ENCODE measurements at places on chromosomes 11 and 22.

DNA sequence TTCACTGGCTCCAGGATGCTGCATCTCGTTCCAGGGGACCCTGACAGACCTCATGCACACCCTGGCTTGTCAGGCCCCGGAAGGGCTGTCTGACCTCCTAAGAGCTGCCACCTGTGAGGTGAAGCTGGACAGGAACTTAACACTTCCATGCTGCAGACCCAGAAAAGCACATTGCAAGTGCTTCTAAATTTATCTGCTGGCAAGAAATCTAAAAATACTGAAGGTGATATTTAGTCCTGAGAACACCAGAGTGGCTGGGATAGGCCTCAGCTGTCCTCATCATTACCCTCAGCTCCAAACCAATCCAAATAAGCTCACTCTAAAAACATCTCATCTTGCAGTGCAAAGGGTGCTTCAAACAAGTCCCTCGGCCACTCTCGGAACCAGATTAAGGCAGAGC is 46.7 kb downstream of the ABTB2 start:
- DNase-seq, result no peak

DNA sequence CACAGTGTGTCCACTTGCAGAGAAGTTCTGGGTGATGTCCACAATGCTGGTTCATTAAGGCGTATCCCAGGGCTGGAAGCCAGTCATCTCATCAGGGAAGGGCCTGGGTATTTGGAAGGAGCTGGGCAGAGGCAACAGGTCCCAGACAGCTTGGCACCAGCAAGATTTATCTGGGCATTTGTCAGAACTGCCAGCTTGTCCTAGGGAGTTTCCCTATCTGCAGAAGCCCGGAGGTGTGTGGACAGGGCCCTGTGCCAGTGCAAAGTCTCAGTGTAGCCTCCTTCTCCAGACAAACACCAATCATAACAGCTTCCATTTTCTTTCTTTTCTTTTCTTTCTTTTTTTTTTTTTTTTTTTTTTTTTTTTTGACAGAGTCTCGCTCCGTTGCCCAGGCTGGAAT is 125.3 kb upstream of the TIMP3 start:
- DNase-seq, result no peak

DNA sequence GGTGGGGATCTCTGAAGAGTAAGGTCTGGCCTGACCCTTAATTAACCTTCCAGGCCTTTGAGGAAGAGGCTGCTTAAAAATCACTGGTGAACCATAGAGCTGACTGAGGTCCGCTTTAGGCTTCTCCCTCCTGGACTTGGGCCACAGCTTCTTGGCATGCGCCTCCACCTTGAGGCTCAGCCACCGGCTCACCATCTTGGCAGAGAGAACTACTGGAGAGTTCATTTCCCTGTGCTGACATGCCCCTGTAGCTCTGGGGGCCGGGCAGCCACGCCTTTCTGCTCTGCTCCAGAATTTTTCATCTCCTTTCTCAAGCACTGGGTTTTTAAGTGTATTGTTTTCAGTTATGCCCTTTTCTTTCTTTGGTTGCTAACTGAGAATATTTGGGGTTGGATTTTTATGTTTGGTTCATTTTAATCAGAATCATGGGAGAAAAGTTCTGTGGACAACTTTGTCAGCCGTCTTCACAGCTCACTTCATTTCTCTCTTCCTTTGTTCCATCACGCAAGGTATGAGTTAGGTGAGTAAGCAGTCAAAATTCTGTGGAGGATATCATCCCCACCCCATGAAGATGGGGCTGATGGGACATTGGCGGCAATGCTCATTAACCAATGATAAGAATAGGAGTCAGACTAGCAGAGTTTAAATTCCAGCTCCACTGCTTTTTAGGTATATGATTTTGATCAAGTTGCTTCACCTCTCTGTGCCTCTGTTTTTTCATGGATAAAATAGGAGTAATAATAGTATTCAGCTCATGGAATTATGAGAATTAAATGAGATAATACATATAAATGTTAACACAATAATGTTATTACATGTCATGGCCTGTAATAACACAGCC is 103.9 kb downstream of the DBX1 start:
- no peak for DNase-seq

GRCh38 chr11:36333897-36334296 is 37.8 kb downstream of the PRR5L start:
- no peak for DNase-seq

- no peak for DNase-seq
Observed at GRCh38 chr11:75349521-75350116, 1.8 kb downstream of the ARRB1 start.

DNA sequence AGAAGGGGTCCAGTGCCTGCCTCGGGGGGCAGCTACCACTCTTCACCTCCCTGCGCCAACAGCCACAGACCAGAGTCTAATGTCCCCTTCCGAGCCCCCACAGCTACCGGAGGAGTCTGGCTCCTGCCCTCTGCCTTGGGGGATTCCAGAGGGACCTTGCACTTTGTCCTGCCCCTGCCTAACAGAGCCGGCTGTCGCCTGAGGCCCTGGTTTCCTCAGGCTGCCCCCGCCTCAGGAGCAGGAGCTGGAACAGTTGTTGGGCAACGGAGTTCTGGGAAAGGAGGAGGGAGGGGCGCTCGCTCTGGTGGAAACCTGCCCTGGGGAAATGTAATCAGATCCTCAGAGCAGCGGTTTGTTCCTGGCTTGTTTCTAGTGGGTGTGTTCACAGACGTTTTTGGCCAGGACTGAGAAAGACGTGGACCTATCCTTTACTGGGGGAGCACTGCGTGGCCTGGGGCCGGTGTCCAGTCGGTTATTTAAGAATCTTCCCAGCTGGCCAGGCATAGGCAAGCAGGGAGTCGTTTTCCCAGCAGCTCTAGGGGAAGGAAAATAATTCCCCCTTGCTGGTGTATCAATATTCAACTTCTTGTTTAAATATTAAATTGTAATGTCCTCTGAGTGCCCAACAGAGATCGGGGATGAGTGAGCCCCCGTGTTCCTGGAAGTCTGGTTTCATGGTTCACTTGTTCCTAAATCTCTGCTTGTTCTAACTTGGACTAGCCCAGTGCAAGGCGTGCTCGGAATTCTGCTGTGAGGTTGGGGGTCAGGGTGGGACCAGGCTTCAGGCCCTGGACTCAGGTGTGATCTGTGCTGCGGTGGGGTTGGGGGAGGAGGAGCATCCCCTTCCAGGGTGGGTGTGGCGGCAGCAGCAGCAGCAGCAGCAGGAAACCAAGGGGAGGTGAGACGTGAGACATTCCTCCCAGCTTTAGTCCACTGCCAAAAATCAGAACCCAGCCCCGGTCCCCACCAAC is 32.1 kb downstream of the A4GALT start:
- DNase-seq, result no peak

DNA sequence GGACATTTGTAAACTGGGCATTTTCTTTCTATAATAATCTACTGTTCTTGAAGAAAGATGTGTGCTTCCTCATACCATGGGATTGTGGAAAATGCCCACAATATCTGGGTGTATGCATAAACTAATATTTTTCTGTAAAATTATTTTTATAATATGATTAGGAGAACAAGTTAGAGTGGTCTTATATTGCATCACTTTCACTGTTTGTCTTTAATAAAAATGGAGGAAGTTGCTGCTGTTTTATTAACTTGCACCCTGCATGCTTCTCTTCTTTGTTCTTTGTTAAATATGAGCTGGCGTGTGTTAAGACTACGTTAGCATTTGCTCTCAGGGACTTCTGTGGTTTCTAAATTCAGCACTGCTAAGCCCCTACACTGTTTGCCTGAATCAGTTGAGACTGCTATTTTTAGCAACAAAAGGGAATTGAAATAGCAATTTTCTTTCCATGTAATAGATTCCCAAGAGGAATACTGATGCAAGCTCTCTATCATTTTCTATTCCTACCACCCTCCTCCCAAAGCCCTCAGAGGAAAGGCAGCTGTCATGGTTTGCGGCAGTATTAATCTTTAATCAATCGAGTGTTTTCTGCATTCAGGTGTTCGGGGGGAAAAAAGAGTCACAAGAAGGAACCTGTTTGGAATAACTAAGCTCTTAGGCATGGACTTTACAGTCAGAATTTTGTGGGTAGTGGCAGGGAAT is 56.1 kb downstream of the HSD17B12 start:
- DNase-seq, result no peak

DNA sequence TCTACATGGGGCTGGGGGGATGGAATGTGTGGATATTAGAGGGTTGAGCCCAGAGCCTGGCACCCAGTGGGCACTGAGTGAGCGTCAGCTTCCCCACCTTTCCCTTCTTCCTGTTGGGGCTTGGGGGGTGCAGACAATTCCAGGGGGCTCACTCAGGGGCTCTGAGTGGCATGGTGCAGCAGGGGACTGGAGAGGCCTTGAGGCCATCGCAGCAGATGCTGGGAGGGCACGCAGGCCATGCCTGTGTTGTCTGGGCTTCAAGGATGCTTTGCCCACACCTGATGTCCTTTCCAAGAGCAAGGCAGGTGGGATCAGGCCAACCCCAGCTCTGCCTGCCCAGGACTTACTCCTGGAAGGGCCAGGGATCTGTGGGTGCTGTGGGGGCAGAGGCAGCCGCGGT is 11.2 kb upstream of the TTLL12 start:
- DNase-seq, result no peak

- DNase-seq, result no peak
Observed at GRCh38 chr11:47001781-47002181, 65.2 kb downstream of the CSTPP1 start.

- DNase-seq, result no peak
Observed at GRCh38 chr22:17822087-17822486, 47.8 kb upstream of the BID start.

- DNase-seq, result no peak
Observed at GRCh38 chr11:70660059-70660888, 261.9 kb downstream of the CTTN start.

DNA sequence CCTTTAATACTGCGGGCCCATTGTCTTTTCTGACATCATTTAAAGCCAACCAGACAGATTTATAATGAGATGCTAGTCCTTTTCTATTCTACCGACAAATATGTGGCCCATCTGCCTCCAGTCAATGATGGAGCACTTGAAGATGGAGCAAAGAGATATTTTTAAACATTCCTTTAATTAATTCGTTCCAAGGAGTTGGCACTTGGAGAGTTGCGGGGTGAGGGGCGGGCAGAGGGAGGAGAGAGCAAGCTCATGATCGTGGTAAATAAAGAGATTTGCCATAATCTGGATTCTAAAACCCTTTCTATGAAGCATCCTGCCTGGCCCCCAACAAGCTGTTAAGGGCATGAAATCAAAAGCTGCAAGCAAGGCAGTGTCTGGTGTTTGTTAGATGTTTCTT is 5.0 kb downstream of the SLC1A2 start:
- no peak for DNase-seq

DNA sequence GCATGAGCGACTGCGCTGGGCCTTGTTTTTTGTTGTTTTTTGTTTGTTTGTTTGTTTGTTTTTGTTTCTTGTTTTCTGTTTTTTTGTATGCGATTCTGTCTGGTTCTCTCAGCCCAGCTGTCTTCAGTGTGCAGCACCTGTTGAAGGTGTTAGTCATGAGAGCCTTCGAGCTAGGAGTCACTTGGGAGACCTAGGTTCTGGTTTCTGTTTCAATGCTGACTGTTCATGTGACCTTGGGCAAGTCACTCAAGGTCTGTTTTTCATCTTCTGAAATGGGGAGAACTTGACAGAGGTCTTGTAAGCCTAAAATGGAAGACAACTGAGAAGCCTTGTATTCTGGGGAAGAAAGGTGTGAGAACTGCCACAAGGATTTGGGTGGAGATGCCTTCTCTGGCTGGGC is 1.8 kb downstream of the DCPS start:
- DNase-seq, result no peak

DNA sequence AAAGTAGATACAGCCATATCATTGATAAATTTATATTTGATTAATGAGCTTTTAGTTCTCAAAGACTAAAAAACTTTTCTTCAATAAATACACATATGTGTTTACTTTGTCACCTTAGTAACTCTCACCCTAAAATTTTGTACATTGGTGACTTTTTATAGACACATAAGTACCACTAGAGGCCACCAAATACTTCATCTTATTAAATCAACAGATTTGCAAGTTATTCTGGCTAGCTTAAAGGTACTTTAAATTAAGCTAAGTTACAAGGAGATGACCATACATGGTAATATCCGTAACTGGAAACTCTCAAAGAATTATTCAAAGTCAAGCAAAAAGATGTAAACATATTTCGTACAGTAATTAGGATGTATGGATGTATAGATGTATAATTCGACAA is 112.2 kb downstream of the SBF2 start:
- DNase-seq, result no peak

- DNase-seq, result peak; percentile 74
Observed at GRCh38 chr22:39959640-39960447, at the start of gene TMA7B. Gene TMA7B (plus strand): TSS chr22:39960397. CDS start chr22:39964375, 3,978 bp downstream.

DNA sequence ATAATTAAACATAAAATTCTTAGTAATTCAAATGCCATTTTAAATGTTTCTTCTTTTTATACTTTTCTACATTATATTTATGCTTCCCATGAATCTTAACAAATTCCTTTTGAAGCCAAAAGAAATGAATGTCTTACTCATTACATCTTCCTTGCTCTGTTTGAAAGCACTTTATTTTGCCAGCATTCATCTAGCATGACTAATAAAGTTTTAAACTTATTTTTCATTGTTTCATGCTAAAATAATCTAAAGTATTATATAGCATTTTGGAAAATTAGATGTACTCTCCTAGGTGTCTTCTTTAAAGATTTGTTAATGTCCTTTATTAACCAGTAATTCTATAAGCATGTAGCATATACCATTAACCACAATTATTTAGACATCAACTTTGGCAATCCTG is 9.7 kb upstream of the PIWIL4 start:
- DNase-seq, result no peak

DNA sequence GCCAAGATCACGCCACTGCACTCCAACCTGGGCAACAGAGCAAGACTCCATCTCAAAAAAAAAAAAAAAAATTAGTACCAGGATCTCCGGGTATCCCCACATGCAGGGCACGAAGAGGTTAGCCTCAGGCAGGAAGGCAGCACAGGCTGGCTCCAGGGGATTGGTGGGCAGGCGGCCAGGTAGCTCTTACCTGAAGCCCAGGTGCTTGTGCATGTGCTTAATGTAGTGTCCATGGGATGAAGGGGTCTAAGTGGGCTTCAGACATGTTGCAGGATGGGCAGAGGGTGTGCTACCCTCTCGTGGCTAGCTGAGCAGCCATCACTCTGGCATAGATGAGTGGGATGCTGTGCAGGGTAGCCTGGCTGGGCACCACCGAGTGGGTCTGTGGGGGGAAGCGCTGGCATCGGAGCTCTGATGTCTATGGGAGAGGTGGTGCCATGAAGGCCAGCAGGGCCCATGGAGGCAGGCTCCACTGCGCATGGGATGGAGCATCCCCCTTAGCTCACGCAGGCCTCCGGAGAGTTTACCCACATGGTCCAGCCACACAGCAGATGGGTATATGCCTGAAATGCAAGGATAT is 11.0 kb downstream of the RFPL1 start:
- no peak for DNase-seq

Measured in GDM1 (cell line).